HAP-1 (cell line): ENCODE measurements at places on chromosomes 12 and 14.

DNA sequence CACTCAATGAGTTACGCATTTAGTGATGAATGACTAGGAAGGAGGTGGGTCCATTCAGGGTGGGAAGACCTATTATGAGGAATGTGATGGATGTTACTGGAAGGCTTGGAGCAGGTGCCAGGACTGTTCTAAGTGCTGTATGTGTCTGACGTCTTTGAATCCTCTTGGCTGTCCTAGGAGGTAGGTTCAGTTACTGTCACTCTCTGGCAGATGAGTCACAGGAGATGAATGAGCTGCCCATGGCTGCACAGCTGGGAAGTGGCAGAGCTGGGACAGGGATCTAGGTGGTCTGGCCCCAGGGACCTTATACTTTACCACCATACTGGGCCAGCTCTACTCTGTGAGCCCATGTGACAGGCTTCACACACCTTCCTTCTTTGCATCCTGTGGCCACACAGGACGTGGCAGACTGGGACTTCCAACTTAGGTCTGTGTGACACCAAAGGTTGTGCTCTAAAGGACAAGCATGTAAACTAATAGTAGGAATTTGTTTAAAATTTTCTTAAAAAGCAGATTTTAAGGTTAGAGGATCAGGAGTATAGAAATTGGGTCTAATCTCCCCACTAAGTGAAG, 24.0 kb downstream of the TCTN1 start:
- no peak for DNase-seq

GRCh38 chr12:132761032-132761920, at the start of gene ANKLE2:
TSS of gene ANKLE2 (minus strand) at chr12:132761832. CDS start at chr12:132761798, 34 bp downstream.
- peak; percentile 52 for DNase-seq

DNA sequence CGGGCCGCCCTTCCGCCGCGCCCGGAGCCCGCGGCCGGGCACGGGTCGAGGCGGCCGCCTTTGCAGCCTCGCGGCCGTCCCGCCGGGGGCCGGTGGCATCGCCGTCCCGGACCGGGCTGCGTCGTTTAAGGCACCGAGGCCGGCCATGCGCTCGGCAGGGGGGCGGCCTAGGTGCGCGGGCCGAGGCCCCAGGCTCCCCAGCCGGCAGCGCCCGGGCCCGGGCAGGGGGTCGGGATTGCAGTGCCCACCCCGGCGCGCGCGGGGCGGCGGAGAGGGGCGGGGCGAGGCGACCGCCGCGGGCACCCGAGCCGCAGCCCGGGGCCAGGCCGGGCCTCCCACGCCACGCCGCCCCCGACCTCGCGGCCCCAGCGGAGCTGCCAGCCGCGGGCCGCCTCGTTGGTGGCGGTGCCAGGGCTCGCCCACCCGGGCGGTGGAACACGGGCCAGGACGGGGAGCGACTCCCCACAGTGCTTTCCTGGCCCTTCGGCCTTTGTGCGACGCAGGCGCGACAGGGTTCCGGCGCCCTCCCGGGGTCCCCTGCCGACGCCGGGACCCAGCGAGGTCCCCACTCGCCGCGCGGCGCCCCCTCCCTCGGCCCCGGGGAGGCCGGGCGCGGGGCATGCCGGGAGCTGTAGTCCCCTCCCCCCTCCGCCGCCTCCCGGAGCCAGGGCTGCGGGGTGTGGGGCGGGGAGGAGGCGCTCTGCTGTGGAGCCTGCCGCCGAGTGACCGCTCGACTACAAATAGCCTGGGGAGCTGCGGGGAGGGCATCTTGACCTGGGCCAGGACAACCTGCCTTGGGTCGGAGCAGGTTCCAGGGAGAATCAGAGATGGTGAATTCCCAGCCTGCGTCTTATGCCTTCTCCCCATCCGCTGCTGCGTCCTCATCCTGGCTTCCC, 769 bp downstream of the FKBP4 start:
- DNase-seq, result peak; percentile 79

DNA sequence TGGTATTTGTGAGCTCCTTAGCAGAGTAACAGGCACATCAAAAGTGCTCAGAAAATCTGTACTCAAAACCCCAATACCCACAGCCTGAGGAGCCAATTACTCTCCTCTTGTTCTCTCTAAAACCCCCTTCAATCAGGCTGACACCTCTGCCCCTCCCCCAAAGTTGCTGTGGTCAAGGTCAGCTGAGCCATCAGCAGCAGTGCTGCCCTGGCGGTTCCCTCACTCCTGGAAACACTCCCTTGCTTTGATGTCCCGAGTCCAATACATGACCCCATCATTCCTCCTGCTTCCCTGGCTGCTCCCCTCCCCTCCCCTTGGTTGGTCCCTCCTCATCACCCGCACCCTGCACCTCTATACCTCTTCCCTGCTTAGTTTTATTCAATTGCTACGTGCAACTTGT, 57.2 kb upstream of the C14orf132 start:
- no peak for DNase-seq

DNA sequence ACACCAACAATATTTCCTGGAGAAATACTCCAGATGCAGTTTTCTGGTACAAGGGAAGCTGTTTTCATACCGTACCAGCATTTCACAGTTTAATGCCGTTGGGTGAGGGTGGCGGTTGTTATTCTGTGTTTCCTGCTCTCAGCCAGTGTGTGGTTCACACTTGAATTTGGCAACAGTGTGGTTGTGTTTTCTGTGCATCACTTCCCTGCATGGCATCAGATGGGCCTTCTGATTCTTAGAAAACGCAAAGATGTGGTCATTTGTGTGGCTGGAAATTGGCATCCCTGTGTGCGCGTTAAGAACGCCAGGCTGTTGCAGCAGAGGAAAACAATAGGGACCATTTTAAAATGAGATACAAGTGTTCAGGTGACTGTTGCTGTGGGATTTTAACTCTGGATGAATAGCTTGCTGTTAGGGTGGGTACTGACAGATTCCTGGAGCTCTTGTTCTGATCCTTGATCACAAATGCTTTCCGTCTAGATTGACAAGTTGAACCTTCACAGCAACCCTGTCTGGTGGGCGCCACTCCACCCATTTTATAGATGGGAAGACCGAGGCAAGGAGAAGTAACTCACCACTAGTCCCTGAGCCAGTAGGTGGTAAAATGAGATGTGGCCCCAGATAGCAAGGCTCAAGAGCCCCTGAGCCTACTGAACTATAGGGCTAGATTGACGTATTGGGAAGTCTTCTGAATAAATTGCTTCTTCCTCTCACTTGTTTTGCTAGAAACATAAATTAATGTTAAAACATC, 231.2 kb downstream of the CHST11 start:
- DNase-seq, result no peak

DNA sequence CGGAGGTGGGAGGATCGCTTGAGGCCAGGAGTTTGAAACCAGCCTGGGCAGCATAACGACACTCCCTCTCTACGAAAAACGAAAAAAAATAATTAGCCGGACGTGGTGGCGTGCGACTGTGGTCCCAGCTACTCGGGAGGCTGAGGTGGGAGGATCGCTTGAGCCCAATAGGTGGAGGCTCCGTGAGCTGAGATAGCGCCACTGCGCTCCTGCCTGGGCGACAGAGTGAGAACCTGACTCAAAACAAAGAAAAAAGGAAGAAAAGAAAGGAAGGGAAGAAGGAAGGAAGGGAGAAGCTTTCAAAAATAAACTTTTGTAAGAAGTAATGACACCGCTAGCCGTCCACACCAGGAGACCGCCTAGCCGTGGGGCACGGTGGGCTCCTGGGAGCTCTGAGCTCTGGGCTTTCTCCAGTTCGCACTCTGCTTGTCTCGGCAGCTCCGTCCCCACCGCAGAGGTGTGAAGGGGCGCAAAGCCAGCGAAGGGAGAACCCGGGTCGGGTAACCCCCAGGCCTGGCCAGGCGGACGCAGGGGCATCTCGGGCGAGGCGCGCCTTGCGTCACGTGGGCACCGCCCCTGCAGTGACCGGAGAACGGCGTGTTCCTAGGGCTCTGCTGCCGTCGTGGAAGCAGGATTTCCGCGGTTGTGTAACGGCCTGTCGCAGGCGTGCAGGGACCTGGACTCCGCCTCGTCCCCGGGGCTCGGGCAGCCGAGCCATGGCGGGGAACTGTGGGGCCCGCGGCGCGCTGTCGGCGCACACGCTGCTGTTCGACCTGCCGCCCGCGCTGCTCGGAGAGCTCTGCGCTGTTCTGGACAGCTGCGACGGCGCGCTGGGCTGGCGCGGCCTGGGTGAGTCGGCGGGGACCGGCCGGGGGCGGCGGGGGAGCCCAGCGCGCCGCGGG, at the start of gene IRAK3:
Gene IRAK3, plus strand, starts transcription at position 631 of the 902 bp plus-strand sequence. Its CDS starts 86 bp downstream, at position 717.
- DNase-seq, result no peak

DNA sequence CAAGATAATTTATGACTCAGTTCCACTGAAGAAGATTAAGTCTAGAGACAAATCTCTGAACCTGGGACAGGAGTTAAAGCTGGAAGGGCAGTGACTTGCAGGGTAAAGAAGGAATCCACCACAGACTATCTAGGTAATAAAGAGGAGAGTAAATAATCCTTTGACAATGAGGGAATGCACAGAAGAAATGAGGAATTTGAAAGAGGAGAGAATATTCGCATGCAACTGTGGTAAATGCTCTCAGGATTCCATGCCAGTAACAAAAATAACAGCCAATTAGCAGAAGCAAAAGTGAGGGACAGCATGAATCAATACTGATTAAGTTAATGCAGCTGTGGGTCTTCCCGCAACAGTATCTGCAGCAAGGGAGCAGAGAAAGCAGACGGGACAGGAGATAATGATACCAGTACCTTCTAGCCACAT, 77.0 kb downstream of the KITLG start:
- DNase-seq, result no peak

DNA sequence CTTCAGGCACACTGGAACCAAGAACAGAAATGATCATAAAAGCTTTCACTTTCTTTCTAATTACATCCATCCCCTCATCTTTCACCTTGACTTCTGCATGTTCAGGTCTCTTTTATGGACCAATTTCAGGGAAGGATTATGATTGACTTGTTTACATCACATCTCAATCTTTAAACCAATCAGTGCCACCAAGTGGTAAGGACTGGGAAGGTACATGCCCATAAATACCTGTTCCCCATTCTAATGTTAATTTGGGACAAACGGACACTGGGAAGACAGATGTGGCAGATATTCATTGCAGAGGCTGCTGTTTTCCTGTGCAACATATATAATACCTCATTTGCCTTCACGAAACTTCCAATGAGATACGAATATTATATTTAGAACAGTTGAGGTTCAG, 978.1 kb downstream of the GALC start:
- DNase-seq, result no peak

- no peak for DNase-seq
These were observed 81.6 kb downstream of the MYRFL start for GRCh38 chr12:69906411-69907216.

- DNase-seq, result no peak
These were observed 150.6 kb downstream of the PIWIL1 start for GRCh38 chr12:130488358-130488710.

GRCh38 chr14:104994978-104995377, 9.4 kb downstream of the CLBA1 start:
- DNase-seq, result no peak

DNA sequence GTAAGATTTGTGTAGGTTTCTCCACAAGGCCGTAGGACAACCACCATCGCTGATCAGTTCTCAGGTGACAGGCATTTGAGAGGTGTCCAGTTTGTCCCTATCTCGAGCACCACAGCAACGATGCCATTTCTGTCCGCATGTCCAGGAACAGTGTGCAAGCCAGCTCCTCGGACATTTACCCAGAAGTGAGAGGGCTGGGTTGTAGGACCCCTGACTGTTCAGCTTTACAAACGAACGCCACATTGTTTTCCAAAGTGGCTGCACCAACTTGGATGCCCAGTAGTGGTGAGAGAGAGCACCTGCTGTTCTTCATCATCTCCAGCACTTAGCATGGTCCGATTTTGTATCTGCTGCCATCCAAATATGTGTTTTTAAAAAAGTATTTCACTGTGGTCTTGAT, 38.6 kb downstream of the CYP46A1 start:
- DNase-seq, result no peak

DNA sequence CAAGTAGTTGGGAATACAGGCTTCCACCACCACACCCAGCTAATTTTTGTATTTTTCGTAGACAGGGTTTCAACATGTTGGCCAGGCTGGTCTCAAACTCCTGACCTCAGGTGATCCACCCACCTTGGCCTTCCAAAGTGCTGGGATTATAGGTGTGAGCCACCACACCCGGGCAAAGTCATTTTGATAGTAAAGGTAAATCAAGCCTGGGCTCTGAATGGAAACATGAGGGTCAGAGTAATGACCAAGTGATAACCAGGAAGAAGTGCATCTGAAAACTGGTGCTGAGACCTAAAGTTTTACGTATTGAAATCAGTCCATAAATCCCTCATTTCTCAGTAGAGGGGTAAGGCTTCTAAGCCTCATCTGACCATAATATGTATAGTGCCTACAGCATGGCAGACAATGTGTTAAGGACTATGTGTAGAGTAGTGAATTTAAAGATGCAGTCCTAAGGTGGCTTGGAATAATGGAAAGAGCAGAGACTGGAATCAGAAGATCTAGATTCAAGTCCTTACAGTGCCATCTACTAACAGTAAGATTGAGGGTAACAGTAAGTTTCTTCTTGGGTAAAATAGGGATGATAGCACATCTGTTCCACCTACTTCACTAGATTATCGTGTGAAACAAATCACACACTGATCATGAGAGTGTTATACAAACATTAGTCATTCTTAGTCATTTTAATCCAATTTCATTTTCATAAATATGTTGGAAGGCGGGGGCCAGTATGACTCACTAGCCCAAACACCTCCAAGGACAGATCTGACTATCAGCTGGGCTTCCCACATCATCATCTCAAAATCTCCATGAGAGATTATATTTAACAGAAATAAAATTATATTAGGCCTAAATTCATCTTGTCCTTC, 11.2 kb downstream of the MAP4K5 start:
- no peak for DNase-seq

GRCh38 chr12:54725233-54725843, 77.2 kb upstream of the DCD start:
- DNase-seq, result peak; percentile 12

DNA sequence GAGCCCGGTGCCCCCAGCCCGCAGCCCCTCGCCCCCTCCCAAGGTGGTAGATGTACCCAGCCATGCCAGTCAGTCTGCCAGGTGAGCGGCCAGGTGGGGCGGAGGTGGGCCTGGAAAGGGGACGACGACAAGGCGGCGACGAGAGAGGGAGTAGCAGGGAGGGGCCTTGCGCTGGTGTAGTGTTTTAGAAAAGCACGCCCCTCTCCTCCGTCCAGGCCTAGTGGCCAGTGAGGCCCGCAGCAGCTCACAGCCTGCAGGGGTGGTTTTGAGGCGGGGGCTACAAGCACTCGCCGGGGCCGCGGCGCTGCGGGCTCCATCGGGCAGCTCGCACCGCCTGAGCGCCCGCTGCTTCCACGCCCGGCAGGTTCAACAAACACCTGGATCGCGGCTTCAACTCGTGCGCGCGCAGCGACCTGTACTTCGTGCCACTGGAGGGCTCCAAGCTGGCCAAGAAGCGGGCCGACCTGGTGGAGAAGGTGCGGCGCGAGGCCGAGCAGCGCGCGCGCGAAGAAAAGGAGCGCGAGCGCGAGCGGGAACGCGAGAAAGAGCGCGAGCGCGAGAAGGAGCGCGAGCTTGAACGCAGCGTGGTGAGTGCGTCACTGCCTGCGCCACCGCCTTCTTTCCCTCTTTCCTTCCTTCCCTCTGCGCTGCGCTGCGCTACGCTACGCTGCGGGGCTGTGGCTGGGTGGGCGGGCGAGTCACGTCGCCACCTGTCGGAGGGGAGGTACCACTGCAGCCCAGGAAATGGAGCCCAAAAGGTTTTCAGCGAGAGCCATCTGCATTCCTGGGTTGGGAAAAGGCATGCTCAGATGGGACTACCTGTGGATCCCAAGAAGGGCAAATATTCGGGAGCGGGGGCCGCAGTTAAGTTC, 5.9 kb upstream of the RNU7-1 start:
- peak; percentile 94 for DNase-seq

GRCh38 chr12:94768398-94769046, 118.2 kb upstream of the TMCC3 start:
- no peak for DNase-seq

GRCh38 chr12:130589540-130590317, 126.4 kb downstream of the RIMBP2 start:
- no peak for DNase-seq

- DNase-seq, result no peak
These were observed 122.7 kb upstream of the IGF1 start for GRCh38 chr12:102603021-102603420.
